CD4-positive, alpha-beta T cell treated with Interleukin-6 at 100 ng/mL for 8 hours (primary cell): ENCODE measurements at places on chromosomes 1 and 21.

DNA sequence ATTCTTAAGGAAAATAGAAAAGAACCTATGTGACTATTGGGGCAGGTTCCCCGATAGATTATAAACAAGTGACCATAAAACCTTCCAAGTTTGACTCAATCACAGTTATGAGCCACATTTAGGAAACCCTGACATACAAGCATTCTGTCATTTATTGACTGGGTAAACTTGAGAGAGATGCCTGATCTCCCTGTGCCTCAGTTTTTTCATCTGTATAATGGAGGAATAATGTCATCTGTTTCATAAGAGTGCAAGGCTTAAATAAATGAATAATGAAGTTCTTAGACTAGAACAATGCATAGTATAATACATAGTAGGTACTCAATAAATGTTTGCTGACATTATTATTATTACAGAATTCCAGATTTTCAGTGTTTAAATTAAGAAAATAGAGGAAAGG is 18.9 kb upstream of the EEIG2 start:
- DNase-seq: no peak

DNA sequence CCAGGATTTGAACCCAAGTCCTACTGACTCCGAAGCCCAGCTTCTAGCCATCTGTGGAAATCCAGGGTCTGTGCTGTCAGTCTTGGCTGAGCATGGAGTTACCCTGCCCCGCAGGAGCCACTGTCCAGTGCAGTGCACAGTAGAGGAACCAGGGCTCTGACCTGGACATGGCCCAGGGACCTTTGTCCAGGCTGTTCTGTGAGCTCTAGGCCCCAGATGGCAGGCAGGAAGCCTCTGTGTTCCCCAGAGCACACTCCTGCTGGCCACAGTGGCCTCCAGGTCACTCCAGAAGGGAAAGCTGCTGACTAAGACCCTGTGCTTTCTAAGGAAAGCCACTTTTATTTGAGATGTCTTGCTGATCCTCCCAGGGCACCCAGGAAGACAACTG is 13.8 kb downstream of the S100A7A start:
- no peak for DNase-seq

- no peak for DNase-seq
Measured at GRCh38 chr1:221979444-221980032, 237.6 kb upstream of the DUSP10 start.

DNA sequence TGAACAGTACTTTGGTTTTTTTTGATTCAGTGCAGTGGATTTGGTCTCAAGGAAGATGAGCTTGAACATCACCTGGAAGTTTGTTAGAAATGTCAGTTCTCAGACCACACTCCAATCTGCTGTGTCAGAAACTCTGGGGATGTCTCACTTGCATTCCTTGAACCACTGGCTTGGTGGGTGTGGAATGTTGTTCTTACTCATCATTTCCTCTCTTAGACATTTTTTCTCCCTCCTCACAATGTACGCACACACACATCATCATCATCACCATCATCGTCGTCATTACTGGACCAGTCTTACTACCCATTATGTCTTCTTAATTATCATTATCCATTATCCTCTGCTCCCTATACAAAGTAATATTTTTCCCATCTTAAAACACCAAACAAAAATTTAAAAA is 91.9 kb upstream of the KCNK2 start:
- no peak for DNase-seq

- no peak for DNase-seq
Measured at GRCh38 chr1:53163291-53163768, 20.9 kb upstream of the SLC1A7 start.

- DNase-seq: no peak
Measured at GRCh38 chr1:99004861-99005442, at the start of gene PLPPR5. Gene PLPPR5 (minus strand): TSS chr1:99004861. CDS start chr1:99004671, 190 bp downstream.

GRCh38 chr1:34918977-34919561 is 10.4 kb downstream of the DLGAP3 start:
- DNase-seq: no peak
